ENCODE measurements at places on chromosomes 1 and 21. TPM values are rescaled to one million over a fixed set of nuclear protein-coding genes. Genes with fewer than 3 reads are reported as not detected.

The C2CD4D gene
- not detected for total RNA-seq

The TLR5 gene
- not detected for total RNA-seq

The FABP3 gene
- 27.1 TPM for total RNA-seq

The KRTAP20-1 gene
- not detected for total RNA-seq

The UBASH3A gene
- total RNA-seq, result not detected

The SPRR5 gene
- total RNA-seq, result not detected

The FALEC gene
- not detected for total RNA-seq

The LY9 gene
- not detected for total RNA-seq

The SLAMF7 gene
- total RNA-seq, result not detected

The SELENBP1 gene
- total RNA-seq, result 8.1 TPM

The HAO2 gene
- total RNA-seq, result not detected

The PTGFR gene
- 2.5 TPM for total RNA-seq

The TFF2 gene
- total RNA-seq, result not detected

The CR1L gene
- total RNA-seq, result not detected

The FAM163A gene
- not detected for total RNA-seq

The CYP2J2 gene
- total RNA-seq, result not detected

DNA sequence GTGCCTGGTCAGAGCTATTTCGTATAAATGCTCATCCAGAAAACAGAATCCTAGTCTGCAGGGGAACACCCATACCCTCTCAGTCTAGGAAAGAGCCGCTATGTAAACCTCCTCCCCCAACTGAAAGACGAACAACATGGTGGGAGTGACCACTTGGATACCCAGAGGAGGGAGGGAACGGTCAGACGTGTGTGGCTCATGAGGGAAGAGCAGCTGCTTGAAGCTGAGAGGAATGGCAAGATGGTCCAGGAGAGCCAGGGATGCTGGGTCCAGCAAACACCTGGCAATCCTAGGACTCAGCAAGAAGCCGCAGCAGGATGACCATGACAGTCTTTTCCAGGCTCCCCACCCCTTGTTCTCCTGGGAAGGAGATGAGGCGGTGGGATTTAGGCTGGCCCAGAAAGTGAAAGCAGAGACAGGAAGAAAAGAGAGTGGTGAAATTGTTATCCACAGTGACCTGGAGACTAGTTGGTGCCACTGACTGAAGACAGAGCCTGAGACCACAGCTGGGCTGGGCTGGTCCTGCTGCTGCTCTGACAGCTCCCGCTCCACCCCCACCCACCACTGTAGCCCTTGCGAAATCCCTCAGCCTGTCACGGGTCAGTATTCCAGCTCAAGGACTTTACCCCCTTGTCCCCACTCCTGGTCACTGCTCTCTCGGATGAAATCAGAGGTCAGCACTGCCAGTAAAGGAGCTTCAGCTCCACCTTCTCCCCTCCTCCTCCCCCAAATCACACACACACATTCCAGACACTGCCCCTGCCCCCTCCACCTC, 3.6 kb downstream of the CERS2 start:
- H3K4me1 ChIP-seq, result peaks cover 40% of the 10 kb centered on the region
- no peaks in the 10 kb centered on the region for H3K27me3 ChIP-seq
- DNase-seq, result no peak
- peak overlapping the region; percentile 83 for H3K4me3 ChIP-seq

GRCh38 chr1:12206792-12207424, 22.9 kb upstream of the VPS13D start:
- H3K4me1 ChIP-seq, result peaks cover 20% of the 10 kb centered on the region
- no peak overlapping the region for H3K27ac ChIP-seq

DNA sequence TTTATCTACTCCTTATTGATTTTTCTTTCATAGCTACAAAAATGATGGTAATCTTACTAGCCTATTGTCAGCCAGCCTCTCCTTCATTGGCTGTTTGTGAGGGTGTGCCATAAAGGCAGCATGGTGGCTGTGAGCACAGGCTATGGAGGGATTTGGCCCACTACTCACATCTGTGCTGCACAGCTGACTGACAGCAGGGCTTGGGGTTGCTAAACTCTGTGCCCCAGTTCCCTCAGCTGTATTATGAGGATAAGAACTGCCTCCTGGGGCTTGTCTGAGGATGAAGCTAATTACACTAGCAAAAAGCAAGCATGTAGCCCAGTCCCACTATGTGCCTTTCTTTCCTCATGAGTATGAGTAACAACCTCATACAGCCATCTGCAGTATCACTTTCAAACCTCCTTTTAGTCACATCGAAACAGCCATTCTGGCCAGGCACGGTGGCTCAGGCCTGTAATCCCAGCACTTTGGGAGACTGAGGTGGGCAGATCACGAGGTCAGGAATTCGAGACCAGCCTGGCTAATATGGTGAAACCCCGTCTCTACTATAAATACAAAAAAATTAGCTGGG, 66.2 kb downstream of the COQ8A start:
- no peaks in the 10 kb centered on the region for H3K4me1 ChIP-seq
- H3K4me3 ChIP-seq, result no peak overlapping the region
- H3K27ac ChIP-seq, result no peak overlapping the region

DNA sequence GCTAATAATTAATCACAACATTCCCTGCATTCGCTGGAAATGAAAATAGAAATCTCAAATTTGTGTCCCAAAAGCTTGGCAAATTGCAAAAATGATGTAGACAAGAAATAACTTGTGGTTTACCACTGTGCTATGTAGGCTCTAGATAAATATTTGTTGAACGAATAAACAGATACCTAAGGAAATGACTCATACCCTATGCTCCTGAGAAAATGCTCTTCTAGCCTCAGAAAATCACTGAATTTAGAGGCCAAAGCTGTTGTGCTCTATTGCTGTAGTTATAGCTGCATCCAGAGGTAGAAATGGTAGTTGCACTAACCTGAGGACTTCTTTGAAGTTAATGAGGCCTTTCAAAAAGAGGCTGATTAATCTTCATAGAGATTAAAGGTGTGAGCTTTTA, 142.0 kb upstream of the ZNHIT6 start:
- no peaks in the 10 kb centered on the region for H3K36me3 ChIP-seq
- peak overlapping the region; percentile 12 for H3K4me3 ChIP-seq
- H3K4me1 ChIP-seq, result peaks cover 33% of the 10 kb centered on the region

GRCh38 chr1:25922971-25923552, 16.8 kb upstream of the STMN1 start:
- H3K36me3 ChIP-seq, result no peaks in the 10 kb centered on the region
- peaks cover 17% of the 10 kb centered on the region for H3K4me1 ChIP-seq
- H3K27me3 ChIP-seq, result no peaks in the 10 kb centered on the region
- H3K4me3 ChIP-seq, result peak overlapping the region; percentile 74

DNA sequence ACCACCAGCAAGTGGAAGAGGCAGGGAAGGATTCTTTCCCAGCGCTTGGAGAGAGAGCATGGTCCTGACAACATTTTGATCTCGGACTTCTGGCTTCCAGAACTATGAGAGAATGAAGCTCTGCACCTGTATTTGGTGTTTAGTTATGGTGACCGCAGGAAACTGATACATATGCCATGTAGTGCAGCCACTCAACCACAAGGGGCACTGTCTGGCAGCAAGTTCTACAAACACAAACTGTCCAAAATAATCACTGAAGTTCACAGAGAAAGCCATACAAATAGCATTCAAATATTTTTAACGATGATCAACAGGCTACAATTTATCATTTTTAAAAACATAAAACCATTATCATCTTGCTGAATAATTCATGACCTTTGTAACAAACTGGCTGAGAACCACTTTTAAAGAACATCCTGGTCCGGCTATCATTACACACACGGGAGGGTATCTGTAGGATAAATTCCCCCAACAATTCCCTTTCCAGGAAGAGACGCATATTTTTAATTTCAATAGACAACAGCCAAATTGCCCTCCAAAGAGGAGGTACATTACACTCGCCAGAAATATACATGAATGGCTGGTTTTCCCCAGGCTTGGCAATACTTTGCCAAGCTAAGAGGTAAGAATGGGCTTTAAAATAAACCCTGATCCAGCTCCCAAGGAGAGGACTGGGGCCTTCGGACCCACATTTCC, 9.2 kb upstream of the CBR3 start:
- H3K4me3 ChIP-seq, result no peak overlapping the region
- no peak overlapping the region for H3K27ac ChIP-seq
- no peaks in the 10 kb centered on the region for H3K27me3 ChIP-seq
- no peaks in the 10 kb centered on the region for H3K36me3 ChIP-seq

GRCh38 chr21:45244799-45245340, 42.8 kb downstream of the POFUT2 start:
- no peak overlapping the region for H3K27ac ChIP-seq
- peaks cover 11% of the 10 kb centered on the region for H3K27me3 ChIP-seq
- H3K36me3 ChIP-seq, result peaks cover 4% of the 10 kb centered on the region
- peak; percentile 82 for DNase-seq

GRCh38 chr1:33680281-33680840, 183.5 kb upstream of the HMGB4 start:
- H3K27me3 ChIP-seq, result no peaks in the 10 kb centered on the region
- H3K27ac ChIP-seq, result no peak overlapping the region
- H3K36me3 ChIP-seq, result no peaks in the 10 kb centered on the region
- H3K4me3 ChIP-seq, result no peak overlapping the region
- peak; percentile 80 for DNase-seq
- H3K4me1 ChIP-seq, result no peaks in the 10 kb centered on the region

DNA sequence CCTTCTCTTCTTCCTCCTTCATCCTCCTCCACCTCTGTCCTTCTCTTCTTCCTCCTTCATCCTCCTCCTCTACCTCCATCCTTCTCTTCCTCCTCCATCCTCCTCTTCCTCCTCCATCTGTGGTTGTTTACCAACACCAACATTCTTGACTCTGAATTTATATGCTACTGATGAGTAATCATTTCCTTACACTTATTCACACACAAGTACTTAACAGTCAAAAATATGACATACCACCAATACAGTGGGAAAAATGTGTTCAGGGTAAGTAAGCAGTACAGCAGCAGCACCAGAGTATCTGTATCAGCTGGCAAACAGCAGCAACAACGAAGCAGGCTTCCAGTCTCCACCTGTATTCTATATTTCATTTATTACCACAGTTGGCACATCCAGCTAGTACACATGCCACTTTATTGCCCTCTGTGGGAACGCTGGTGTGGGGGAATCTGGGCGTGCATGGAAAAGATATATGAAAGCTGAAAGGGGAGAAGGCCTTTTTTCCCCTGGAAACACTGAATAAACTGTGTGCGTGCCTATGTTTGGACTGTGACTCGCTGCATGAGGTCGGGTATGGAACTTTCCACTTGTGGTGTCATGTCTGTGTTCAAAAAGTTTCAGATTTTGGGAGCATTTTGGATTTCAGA, 16.0 kb downstream of the ADSS2 start:
- H3K4me1 ChIP-seq, result peaks cover 55% of the 10 kb centered on the region
- H3K27me3 ChIP-seq, result no peaks in the 10 kb centered on the region
- H3K36me3 ChIP-seq, result peaks cover 10% of the 10 kb centered on the region
- peak overlapping the region; percentile 52 for H3K4me3 ChIP-seq
- H3K27ac ChIP-seq, result peak overlapping the region; percentile 96

DNA sequence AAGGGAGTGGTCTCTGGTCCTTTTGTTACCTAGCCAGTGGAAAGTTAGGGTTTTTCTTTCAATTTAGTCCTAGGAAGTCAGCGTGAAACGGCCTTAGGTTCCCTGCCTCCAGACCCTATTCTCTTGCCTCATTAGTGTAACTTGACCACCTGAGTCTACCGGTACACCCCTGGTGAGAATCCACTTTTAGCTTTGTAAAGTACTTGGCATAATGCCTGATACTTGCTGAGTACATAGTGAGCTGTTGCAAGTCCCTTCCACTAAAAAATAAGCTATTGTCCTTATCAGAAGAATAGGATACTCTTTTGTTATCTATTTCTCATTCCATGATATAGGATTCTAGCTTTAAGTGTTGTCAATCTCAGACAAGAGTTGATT, 228.8 kb downstream of the ST6GALNAC3 start:
- no peak overlapping the region for H3K27ac ChIP-seq
- no peak for DNase-seq
- no peaks in the 10 kb centered on the region for H3K36me3 ChIP-seq
- no peak overlapping the region for H3K4me3 ChIP-seq

DNA sequence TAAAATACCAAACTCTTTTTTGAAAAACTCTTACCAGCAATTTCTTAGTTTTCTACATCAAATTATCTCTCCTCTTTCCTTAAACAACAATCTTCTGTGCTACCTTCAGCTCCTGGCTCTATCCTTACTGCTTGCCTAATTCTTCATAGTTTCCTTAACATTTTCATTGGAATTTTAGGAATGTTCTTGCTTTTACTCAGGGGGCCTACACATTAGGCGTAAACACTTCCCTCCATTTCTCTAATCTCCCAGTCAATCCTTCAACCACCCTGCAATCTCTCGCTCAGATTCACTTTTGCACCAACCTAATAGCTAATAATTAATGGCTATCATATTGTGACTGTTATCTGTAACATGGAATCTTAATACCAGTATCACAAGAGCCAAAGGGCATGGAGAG, 50.1 kb downstream of the ADAMTS5 start:
- H3K27me3 ChIP-seq, result no peaks in the 10 kb centered on the region
- H3K36me3 ChIP-seq, result peaks cover 15% of the 10 kb centered on the region
- H3K4me3 ChIP-seq, result no peak overlapping the region
- DNase-seq, result no peak
- H3K4me1 ChIP-seq, result peaks cover 25% of the 10 kb centered on the region

- H3K4me3 ChIP-seq, result no peak overlapping the region
- DNase-seq, result no peak
- no peaks in the 10 kb centered on the region for H3K27me3 ChIP-seq
- peaks cover 12% of the 10 kb centered on the region for H3K4me1 ChIP-seq
- no peaks in the 10 kb centered on the region for H3K36me3 ChIP-seq
Observed at GRCh38 chr1:245776139-245776538, 621.4 kb downstream of the KIF26B start.

GRCh38 chr1:53507116-53507820, 48.1 kb downstream of the DMRTB1 start:
- no peak for DNase-seq
- H3K27ac ChIP-seq, result no peak overlapping the region
- H3K4me3 ChIP-seq, result no peak overlapping the region
- H3K4me1 ChIP-seq, result peaks cover 19% of the 10 kb centered on the region
- H3K27me3 ChIP-seq, result no peaks in the 10 kb centered on the region

DNA sequence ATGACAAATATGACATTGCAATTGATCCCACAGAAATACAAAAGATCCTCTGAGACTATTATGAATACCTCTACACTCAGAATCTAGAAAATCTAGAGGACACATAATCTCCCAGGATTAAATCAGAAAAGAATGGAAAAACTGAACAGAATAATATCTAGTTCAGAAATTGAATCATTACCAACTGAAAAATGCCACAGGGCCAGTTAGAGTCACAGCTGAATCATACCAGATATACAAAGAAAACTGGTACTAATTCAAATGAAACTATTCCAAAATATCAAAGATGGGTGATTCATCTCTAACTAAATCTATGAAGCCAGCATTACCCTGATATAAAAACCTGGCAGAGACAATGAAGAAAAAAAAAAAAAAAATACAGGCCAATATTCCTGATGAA, 149.3 kb downstream of the BRINP3 start:
- no peaks in the 10 kb centered on the region for H3K27me3 ChIP-seq
- no peak overlapping the region for H3K4me3 ChIP-seq
- DNase-seq, result no peak
- peaks cover 14% of the 10 kb centered on the region for H3K4me1 ChIP-seq
- no peaks in the 10 kb centered on the region for H3K36me3 ChIP-seq
- H3K27ac ChIP-seq, result peak overlapping the region; percentile 57

GRCh38 chr21:36337099-36337509, 17.1 kb downstream of the MORC3 start:
- peak overlapping the region; percentile 76 for H3K27ac ChIP-seq
- no peak for DNase-seq
- no peak overlapping the region for H3K4me3 ChIP-seq
- peaks cover 12% of the 10 kb centered on the region for H3K4me1 ChIP-seq

- H3K27ac ChIP-seq, result no peak overlapping the region
- DNase-seq, result no peak
- peaks cover 4% of the 10 kb centered on the region for H3K27me3 ChIP-seq
- H3K4me3 ChIP-seq, result no peak overlapping the region
- peaks cover 5% of the 10 kb centered on the region for H3K4me1 ChIP-seq
- H3K36me3 ChIP-seq, result no peaks in the 10 kb centered on the region
Observed at GRCh38 chr1:203172184-203173010, 3.2 kb downstream of the MYBPH start.

GRCh38 chr1:151888972-151889570, 20.2 kb downstream of the THEM4 start:
- no peak for DNase-seq
- peaks cover 29% of the 10 kb centered on the region for H3K36me3 ChIP-seq
- H3K27ac ChIP-seq, result no peak overlapping the region
- no peaks in the 10 kb centered on the region for H3K27me3 ChIP-seq

All from osteocyte (in vitro differentiated cells).